Upper lobe of left lung (tissue), 6 donors: ENCODE measurements at places on chromosomes 3 and 15. TPM values are rescaled to one million over a fixed set of nuclear protein-coding genes. Genes with fewer than 3 reads are reported as not detected.

The CCDC54 gene
- total RNA-seq: not detected

DNA sequence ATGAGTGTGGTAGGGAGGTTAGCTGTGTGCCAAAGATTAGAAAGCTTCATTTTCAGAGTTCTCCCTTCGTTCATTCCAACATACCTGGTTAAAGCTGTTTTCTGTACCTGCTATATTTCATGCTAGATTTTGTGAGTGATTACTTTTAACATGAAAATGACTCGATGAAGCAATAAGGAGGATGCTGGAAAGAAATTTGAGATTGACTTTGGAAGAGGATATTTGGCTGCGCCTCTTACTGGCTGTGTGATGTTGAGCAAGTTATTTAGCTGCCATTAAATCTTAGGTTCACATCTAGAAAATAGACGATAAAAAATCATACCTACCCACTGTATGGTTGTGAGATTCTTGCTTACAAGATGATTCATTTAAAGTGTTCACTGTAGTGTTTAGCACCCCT, 288.7 kb downstream of the ZIC4 start:
- DNase-seq: no peak
- no peaks in the 10 kb centered on the region for H3K4me1 ChIP-seq
- no peak overlapping the region for H3K27ac ChIP-seq
- H3K27me3 ChIP-seq: no peaks in the 10 kb centered on the region
- H3K4me3 ChIP-seq: no peak overlapping the region

DNA sequence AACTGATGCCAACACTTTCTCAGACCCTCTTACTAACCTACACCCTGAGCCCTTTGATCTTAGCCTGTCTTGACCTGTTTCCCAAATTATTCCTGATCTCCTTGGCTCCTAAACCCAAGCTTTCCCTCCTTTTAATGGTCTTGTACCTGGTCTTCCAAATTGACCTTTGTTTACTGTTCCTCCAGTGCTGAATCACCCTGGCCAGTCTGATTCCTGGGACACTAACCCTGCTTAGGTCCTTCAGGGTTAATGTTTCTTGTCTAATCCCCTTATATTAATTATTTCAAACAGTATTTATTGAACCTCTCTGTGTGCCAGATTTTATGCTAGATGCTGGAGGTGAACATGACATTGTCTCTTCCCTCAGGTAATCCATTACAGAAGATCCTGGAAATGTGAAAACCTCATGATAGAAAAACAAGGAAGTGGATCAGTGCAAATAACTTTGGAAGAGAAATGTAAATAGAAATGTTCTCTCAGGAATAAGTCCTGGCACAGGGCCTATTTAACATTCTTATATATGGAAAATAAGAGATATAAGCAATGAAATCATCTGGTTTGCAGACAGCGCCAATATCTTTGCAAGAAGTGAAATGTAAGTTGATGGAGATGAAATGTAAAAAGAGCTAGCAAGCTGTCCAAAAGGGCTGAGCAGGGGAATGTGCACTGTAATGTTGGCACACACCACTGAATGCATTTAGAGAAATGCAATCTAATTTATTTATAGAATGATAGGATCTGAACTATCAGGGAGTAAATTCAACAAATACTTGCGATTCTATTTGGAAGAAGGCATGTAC, 20.7 kb downstream of the HGD start:
- H3K4me1 ChIP-seq: no peaks in the 10 kb centered on the region
- no peaks in the 10 kb centered on the region for H3K36me3 ChIP-seq
- no peak overlapping the region for H3K27ac ChIP-seq
- no peak overlapping the region for H3K4me3 ChIP-seq
- DNase-seq: no peak

The SPSB4 gene
- total RNA-seq: not detected

- no peaks in the 10 kb centered on the region for H3K27me3 ChIP-seq
- H3K36me3 ChIP-seq: no peaks in the 10 kb centered on the region
- no peak for DNase-seq
- H3K27ac ChIP-seq: no peak overlapping the region
Measured at GRCh38 chr15:87322265-87322664, 934.3 kb downstream of the NTRK3 start.

DNA sequence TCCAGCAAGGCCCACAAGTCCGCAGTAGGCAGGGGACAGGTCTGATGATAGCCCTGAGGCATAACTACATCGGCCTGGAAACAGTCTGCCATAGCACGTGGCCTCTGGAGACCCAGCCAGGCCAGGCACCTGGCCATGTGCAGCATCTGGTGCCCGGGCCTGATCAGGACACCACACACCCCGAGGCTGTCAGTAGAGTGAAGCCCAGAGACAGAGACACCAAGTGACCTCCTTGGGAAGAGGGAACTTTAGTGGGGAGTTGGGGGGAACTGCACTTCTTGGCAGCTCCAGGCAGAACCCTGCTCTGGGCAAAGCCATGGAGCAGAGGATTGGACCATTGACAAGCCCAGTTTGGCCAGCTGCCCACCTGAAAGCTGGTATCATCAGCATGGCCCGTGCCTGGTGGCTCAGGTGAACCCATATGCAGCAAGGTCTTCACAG, 1.2 kb downstream of the SHISA5 start:
- no peak for DNase-seq
- H3K4me3 ChIP-seq: peak overlapping the region; percentile 80
- peaks cover 21% of the 10 kb centered on the region for H3K4me1 ChIP-seq
- H3K36me3 ChIP-seq: no peaks in the 10 kb centered on the region

GRCh38 chr15:40756938-40757337, 1.9 kb upstream of the RMDN3 start:
- no peak for DNase-seq
- H3K27me3 ChIP-seq: no peaks in the 10 kb centered on the region
- H3K27ac ChIP-seq: no peak overlapping the region

DNA sequence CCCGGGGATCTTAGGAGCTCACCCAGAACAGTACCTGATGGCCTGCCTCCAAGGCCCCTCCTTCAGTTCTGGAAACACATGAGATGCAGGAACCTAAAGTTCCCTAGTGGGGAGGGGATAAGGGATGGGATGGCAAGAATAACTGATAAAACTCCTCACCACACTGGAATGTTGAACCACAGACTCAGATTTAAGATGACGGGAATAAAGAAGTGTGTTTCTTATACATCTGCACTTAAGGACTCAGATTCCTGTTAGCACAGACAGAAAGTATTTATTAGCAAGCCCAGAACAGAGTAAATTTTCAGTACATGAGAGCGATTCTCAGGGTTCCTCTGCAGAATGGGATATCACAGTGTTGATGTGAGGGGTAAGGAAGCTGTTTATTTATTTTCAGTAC, 245.2 kb downstream of the TLE3 start:
- no peak overlapping the region for H3K27ac ChIP-seq
- no peak overlapping the region for H3K4me3 ChIP-seq
- no peaks in the 10 kb centered on the region for H3K36me3 ChIP-seq

DNA sequence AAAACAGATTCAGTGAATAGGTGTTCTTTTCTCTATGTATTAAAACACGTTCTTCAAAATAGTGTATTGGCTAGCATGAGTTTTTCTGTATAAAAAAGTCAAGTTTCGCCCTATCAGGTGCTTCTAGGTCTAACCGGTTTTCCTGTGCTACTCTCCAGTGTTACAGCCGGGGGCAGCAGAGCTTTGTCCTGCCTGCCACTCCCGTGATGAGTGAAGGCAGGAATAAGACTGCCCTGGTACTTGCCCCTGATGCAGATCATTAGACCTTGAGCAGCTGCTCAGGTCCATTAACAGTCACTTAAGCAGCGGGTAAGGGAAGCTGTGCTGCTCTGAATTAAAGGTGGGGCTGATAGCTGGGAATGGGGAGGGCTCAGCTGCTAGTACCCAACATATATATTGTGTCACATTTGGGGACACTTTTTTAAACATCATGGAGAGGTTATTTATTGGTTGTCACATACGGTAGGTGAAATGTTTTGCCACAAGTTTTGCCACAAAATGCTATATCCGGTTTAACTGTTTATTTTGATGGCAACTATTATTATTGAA, 1.3 kb upstream of the UNC13C start:
- H3K4me3 ChIP-seq: no peak overlapping the region
- no peak overlapping the region for H3K27ac ChIP-seq
- H3K4me1 ChIP-seq: no peaks in the 10 kb centered on the region
- no peaks in the 10 kb centered on the region for H3K27me3 ChIP-seq
- no peaks in the 10 kb centered on the region for H3K36me3 ChIP-seq

The CKMT1B gene
- total RNA-seq: 3.9 TPM

- no peak overlapping the region for H3K27ac ChIP-seq
- H3K36me3 ChIP-seq: no peaks in the 10 kb centered on the region
- peaks cover 3% of the 10 kb centered on the region for H3K4me1 ChIP-seq
- no peak for DNase-seq
Measured at GRCh38 chr3:128207951-128208350, 54.7 kb downstream of the EEFSEC start.

DNA sequence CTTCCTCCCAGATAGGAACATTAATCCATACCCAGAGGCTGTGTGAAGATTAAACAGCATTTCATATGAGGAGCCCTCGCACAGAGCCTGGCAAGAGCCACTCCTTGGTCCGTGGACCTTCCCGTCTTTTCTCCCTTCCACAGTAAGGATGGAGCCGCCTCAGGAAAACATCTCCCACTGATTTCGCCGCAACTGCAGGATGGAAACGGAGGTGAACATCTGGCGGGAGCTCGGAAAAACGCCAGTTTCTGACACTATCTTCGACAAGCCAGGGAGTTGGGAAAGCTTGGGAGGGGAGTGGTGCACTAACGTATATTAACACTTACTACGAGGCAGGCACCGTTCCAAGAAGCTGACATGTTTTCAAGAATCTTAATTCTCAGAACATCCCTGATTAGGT, 157.9 kb downstream of the XXYLT1 start:
- peaks cover 6% of the 10 kb centered on the region for H3K4me1 ChIP-seq
- no peak for DNase-seq
- no peak overlapping the region for H3K27ac ChIP-seq
- H3K27me3 ChIP-seq: no peaks in the 10 kb centered on the region

DNA sequence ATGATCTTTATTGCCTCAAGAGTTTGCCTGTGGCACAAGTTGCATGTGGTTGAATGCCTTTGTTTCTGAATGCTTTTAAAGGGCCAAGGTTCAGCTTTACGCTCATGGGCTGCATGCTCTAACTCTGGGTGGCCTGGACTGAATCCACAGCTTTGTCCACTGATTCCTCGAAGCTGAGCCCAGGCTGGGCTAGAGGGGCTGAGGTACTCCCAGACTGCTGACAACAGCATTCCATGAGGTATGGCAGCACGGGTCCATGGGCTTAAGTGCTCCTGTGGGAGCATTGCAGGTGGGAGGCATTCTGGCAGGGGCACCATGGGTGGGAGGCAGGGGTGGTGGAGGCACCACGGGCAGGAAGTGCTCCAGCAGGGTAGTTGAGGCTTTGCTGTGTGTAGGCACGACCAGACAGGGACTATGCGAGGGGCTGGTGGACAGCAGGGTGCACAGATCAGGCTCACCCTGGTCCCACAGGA, 61.6 kb downstream of the GLCE start:
- no peaks in the 10 kb centered on the region for H3K27me3 ChIP-seq
- H3K4me3 ChIP-seq: no peak overlapping the region
- H3K36me3 ChIP-seq: no peaks in the 10 kb centered on the region

- no peaks in the 10 kb centered on the region for H3K36me3 ChIP-seq
- no peak for DNase-seq
- no peak overlapping the region for H3K27ac ChIP-seq
- no peaks in the 10 kb centered on the region for H3K4me1 ChIP-seq
Measured at GRCh38 chr3:28841441-28841840, 439.4 kb upstream of the RBMS3 start.

DNA sequence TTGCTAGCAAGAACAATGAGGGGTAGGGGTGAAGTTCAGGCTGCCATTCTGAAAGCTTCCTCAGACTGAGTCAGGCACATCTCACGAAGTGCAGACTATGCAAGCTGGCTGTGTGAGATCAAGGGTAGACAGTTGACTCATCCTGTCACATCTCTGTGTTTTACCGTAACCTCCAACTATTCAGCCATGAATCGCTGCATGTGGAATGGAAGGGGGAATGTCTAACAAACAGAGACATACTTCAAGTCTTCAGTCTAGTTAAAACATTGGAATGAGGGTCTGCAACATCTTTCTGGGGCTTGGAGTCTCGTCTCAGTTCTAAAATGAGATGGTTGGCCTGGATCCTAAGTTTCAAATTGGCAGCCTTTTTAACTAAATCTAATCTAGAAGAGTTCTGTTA, 25.9 kb downstream of the AGTR1 start:
- H3K4me1 ChIP-seq: no peaks in the 10 kb centered on the region
- H3K27ac ChIP-seq: no peak overlapping the region
- no peak overlapping the region for H3K4me3 ChIP-seq
- H3K27me3 ChIP-seq: no peaks in the 10 kb centered on the region
- no peaks in the 10 kb centered on the region for H3K36me3 ChIP-seq
- no peak for DNase-seq

The CNBP gene
- total RNA-seq: 426 TPM

DNA sequence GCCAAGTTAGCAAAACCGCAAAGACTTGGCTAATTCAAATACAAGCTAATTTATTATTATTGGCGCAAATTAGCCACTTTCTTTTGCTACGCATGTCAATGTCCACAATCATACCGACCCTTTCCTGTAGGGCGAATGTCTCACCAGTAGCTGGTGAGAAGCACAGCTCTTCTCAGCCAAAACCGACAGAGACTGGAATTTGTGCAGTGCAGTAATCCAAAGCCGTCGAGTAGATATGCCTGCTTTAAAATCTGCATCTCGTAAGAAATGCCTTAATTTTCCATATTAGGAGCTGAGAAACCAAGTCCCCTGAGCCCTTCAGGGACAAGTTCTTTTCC, 614 bp upstream of the MINDY2 start:
- no peak for DNase-seq
- H3K4me3 ChIP-seq: no peak overlapping the region
- H3K27ac ChIP-seq: peak overlapping the region; percentile 98
- H3K36me3 ChIP-seq: no peaks in the 10 kb centered on the region

The DLEC1 gene
- 34.8 TPM for total RNA-seq

The CLEC3B gene
- total RNA-seq: 6.3 TPM

DNA sequence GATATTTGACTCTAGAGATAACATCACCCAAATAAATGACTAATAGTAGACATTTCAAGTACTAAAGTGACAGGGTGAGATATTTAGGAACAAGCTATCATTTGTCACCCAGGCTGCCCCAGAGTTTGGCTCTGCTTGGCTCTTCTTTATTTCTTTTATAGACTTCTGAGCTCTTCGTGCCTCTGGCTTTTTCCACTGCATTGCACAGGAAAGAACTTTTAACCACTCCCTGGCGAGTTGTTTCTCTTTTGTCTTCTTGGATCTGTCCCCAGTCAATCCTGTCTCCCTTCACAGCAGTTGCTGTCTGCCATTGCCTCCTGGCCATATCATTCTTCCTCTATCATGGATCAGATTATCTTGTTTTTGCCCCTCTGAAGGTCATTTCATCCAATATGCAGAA, 339.2 kb upstream of the DCBLD2 start:
- no peak overlapping the region for H3K4me3 ChIP-seq
- H3K36me3 ChIP-seq: no peaks in the 10 kb centered on the region
- H3K27ac ChIP-seq: no peak overlapping the region
- no peak for DNase-seq

DNA sequence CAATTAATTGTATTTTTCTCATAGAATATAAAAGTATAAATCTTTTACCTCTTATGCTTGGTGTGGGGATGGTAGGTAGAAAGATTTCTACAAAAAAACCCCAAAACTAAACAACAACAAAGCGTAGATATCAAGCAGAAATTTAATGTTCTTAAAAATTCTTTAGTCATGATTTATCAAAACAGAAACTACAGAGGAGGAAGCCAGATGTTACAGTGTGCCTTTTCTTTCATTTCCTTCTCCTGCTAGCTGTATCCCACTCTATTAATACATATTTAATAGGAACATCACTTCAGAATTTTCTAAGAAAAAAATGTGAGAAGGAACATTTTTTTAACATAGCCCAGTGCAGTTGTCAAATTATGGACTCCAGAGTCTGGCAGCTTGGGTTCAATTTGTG, 420.6 kb downstream of the TUSC7 start:
- no peaks in the 10 kb centered on the region for H3K36me3 ChIP-seq
- H3K4me3 ChIP-seq: no peak overlapping the region
- no peak overlapping the region for H3K27ac ChIP-seq
- no peak for DNase-seq
- no peaks in the 10 kb centered on the region for H3K4me1 ChIP-seq
